ENCODE measurements at places on chromosomes 3 and 15. TPM values are rescaled to one million over a fixed set of nuclear protein-coding genes. Genes with fewer than 3 reads are reported as not detected.

MAPK6 gene
- total RNA-seq: 30.9 TPM

- DNase-seq: no peak
Measured at GRCh38 chr3:60760145-60760544, 491.1 kb downstream of the FHIT start.

GRCh38 chr15:45914425-45914824, 279.6 kb downstream of the SQOR start:
- no peak for DNase-seq

DNA sequence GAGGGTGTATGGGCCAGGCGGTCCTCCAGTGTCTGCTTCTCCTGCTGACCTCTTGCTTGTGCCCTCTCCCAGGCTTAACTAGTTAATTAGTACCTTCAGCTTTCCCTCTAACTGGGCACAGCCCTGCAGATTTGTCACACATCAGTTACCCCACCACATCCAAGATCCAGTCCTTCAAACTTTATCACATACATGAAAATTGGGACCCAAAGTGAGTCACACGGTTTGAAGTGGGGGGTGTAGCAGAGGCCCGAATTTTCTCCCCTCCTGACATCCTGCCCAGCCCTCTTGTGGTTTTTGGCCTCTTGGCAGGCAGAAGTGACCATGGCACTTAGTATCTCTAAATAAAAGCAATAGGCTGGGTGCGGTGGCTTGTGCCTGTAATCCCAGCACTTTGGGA, 3.9 kb downstream of the MAPKAPK3 start:
- no peak for DNase-seq

Data from activated naive CD4-positive, alpha-beta T cell treated with anti-CD3 and anti-CD28 coated beads, Interleukin-2, amount 50 U/mL, for 72 hours (primary cell).